Type B pancreatic cell (in vitro differentiated cells): ENCODE measurements at places on chromosomes 13 and 19. TPM values are rescaled to one million over a fixed set of nuclear protein-coding genes. Genes with fewer than 3 reads are reported as not detected.

DNA sequence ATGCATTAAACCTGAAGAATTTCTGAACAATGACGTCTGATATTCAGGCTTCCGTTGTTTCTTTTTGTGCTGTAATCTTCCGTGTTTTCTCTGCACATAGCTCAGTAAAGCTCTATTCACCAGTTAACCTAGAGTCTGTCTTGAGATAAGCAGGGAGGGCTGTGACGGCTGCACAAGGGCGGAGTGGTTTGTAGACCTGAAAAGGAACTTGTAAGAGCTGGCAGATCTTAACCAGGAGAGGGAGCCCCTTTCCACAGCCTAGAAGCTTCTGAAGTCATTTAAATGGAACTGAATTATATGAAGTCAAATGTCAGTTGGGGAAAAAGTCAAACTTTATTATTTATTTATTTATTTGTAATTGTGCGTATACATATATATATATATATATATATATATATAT lies 27.5 kb downstream of the DPRX start:
- DNase-seq, result no peak
- peak overlapping the region; percentile 8 for H3K27ac ChIP-seq
- H3K4me1 ChIP-seq, result peaks cover 7% of the 10 kb centered on the region
- peaks cover 4% of the 10 kb centered on the region for H3K36me3 ChIP-seq
- H3K27me3 ChIP-seq, result peaks cover 6% of the 10 kb centered on the region
- H3K4me3 ChIP-seq, result no peak overlapping the region

GRCh38 chr19:827710-828321 lies at the start of gene AZU1:
Gene AZU1 (plus strand): TSS chr19:827837. CDS start chr19:827847, 10 bp downstream.
- no peaks in the 10 kb centered on the region for H3K27me3 ChIP-seq
- H3K27ac ChIP-seq, result no peak within 1 kb of the TSS
- DNase-seq, result no peak
- no peaks in the 10 kb centered on the region for H3K36me3 ChIP-seq
- no peak within 1 kb of the TSS for H3K4me3 ChIP-seq

- H3K4me1 ChIP-seq, result no peaks in the 10 kb centered on the region
- no peak overlapping the region for H3K27ac ChIP-seq
- no peak overlapping the region for H3K4me3 ChIP-seq
- H3K27me3 ChIP-seq, result peaks cover 30% of the 10 kb centered on the region
- H3K36me3 ChIP-seq, result no peaks in the 10 kb centered on the region
- DNase-seq, result no peak
Observed at GRCh38 chr19:35417713-35418534, 30.1 kb upstream of the FFAR2 start.

DNA sequence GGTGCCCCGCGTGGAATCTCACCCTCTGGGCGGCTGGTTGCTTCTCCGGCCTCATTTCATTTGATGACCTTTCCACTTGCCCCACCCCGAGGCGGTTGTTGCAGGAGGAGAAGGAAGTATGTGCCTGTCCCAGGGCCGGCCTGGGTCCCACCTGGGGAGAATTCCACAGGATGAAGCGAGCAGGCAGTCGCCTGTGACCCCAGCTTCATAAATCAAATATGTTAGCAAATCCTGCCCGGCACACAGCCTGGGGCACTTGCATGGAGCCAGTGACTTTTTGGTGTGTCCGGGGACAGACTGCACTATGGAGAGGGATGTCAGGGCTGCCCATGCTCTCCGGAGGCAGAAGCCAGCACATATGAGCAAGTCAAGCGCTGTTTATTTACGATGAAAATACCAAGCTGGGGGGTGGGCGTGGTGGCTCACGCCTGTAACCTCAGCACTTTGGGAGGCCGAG lies 19.7 kb upstream of the ZBTB7A start:
- no peak for DNase-seq
- no peaks in the 10 kb centered on the region for H3K36me3 ChIP-seq
- H3K27me3 ChIP-seq, result no peaks in the 10 kb centered on the region
- H3K4me3 ChIP-seq, result peak overlapping the region; percentile 31
- peak overlapping the region; percentile 78 for H3K27ac ChIP-seq

DNA sequence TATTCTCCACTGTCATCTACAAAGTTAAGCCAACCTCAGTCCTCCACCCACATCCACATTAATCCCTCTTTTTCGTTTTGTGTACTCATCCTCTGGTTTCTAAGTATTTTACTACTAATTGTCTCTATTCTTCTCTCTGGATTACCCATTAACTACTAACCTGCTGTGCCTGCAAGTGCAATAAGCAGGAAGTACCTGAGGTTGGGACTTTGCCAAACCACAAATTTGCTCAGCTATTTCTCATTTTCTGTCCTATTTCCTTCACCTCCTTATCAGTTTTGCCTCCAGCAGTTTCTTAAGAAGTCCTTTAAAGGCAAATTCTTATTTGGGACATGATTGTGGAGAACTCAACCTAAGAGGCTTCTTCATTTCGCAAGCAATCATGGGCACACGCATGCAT lies 1708.9 kb downstream of the SLITRK5 start:
- H3K4me3 ChIP-seq, result peak overlapping the region; percentile 16
- no peaks in the 10 kb centered on the region for H3K27me3 ChIP-seq
- H3K36me3 ChIP-seq, result no peaks in the 10 kb centered on the region
- H3K27ac ChIP-seq, result no peak overlapping the region
- H3K4me1 ChIP-seq, result peaks cover 7% of the 10 kb centered on the region
- no peak for DNase-seq

GRCh38 chr13:38321654-38322053 lies 28.0 kb upstream of the UFM1 start:
- H3K27ac ChIP-seq, result no peak overlapping the region
- H3K4me1 ChIP-seq, result no peaks in the 10 kb centered on the region
- no peak overlapping the region for H3K4me3 ChIP-seq
- no peak for DNase-seq

DNA sequence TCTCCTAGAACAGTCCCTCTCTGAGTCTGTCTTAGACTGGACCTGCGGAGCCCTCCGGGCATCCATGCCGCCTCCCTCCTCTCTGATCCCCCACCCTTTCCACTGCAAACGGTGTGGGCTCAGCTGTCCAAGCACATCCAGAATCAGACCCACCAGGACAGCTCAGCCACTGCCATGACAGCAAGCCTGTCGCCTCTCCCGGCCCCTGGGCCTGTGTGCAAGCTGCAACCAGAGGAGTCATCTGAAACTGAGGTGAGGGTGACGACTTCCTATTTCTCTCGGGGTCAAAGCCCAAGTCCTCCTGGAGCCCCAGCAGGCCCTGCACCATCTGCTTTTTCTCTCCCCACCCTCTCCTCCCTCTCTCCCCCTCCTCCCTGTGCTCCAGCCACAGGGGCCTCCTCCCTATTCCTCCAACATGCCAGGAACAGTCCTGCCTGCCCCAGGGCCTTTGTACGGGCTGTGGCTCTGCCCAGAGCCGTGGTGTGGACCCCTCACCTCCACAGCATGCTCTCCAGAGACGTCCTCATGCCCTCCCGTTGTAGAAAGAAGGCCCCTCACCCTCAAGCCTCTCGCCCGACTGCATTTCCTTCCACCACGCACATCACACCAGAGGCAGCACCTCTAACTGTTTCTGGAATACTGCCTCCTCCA lies 23.5 kb upstream of the MYDGF start:
- no peak overlapping the region for H3K4me3 ChIP-seq
- no peak for DNase-seq
- H3K4me1 ChIP-seq, result no peaks in the 10 kb centered on the region
- no peaks in the 10 kb centered on the region for H3K27me3 ChIP-seq
- no peak overlapping the region for H3K27ac ChIP-seq

DNA sequence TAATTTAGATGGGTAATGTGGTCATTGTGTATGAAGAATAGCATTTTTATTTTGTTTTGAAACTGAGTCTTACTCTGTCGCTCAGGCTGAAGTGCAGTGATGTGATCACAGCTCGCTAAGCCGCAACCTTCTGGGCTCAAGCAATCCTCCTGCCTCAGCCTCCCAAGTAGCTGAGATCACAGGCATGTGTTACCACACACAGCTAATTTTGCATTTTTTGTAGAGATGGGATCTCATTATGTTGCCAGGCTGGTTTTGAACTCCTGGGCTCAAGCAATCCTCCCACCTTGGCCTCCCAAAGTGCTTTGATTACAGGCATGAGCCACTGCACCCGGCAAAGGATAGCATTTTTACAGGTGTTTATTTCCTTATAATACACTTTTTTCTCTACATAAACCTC lies 36.6 kb downstream of the SERTM1 start:
- H3K4me1 ChIP-seq, result peaks cover 35% of the 10 kb centered on the region
- no peak for DNase-seq
- no peak overlapping the region for H3K4me3 ChIP-seq
- H3K27ac ChIP-seq, result no peak overlapping the region
- no peaks in the 10 kb centered on the region for H3K36me3 ChIP-seq

GRCh38 chr13:44300895-44301638 lies 72.6 kb upstream of the SERP2 start:
- peaks cover 8% of the 10 kb centered on the region for H3K27me3 ChIP-seq
- DNase-seq, result no peak
- no peak overlapping the region for H3K4me3 ChIP-seq
- H3K4me1 ChIP-seq, result peaks cover 31% of the 10 kb centered on the region
- H3K27ac ChIP-seq, result no peak overlapping the region

Gene CEACAM7
- 4.4 and 8.0 TPM in 2 replicates for total RNA-seq

Gene KLK4
- 0.46 TPM in 1 of 2 replicates, not detected in the other for total RNA-seq

Gene TMEM221
- total RNA-seq, result 0.74 and 0.87 TPM in 2 replicates

Gene SLC1A5
- 91.4 and 137 TPM in 2 replicates for total RNA-seq
